ENCODE measurements at places on chromosomes 3 and 15. TPM values are rescaled to one million over a fixed set of nuclear protein-coding genes. Genes with fewer than 3 reads are reported as not detected.

DNA sequence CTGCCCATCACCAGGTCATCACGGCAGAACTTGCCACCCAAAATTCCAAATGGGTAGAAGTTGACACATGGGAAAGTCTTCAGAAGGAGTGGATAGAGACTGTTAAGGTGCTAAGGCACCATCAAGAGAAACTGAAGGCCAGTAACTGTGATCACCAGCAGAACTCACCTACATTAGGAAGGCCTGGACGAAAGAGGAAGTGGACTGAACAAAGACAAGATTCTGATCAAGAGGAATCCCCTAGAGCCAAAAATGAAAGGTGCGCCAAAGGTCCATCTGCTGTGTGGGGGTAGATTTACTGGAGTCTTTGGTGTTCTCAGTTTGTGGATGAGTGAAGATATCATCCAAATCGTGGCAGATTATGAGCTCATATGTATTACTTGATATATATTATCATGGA is 46.3 kb upstream of the P3H2 start:
- H3K27ac ChIP-seq: no peak overlapping the region
- H3K4me1 ChIP-seq: peaks cover 3% of the 10 kb centered on the region
- no peak for DNase-seq
- H3K4me3 ChIP-seq: no peak overlapping the region

The DUOX1 gene
- total RNA-seq: 1.6 TPM

The IL5RA gene
- 1.1 TPM for total RNA-seq

DNA sequence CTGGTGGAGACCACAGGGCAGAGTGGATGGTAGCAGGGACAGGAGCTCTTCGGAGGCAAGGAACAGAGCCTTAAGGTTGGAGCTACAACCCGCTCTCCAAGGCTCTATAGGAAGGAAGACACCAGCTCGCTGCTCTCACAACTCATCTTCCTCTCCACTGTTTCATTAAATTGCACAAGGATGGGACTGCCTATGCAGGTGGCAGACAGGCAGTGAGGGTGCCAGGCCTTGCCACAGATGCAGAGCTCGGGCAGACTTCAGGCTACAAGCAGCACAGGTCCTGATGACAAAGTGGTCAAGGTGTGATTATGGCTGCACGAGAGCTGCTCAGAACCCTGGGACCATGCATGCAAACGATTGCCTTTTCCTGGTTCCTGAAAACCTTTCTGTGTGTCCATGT is 144.6 kb downstream of the FOXP1 start:
- H3K27ac ChIP-seq: no peak overlapping the region
- no peak overlapping the region for H3K4me3 ChIP-seq
- peaks cover 4% of the 10 kb centered on the region for H3K4me1 ChIP-seq
- no peaks in the 10 kb centered on the region for H3K27me3 ChIP-seq
- H3K36me3 ChIP-seq: no peaks in the 10 kb centered on the region

DNA sequence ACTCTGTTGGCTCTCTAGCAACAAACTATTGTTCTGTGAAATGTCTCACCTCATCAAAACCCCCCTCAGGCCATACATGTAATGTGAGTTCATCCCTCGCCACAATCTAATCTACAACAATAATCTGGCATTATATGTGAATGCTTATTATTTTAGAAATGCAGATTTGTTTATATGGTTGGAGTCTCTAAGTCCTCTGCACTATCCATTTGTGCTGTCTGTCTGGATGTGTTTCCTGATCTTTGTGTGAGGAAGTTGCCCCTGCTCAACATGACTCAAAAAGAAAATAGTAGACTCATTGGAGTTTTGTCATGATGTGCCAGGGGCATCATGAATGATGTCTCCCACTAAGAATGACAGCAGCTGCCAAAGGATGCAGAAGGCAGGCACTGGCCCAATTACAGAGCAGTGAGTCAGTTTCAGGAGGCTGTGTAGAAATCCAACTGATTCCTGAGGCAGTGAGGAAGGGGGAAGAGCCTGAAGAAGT is 161.6 kb upstream of the PDZRN3 start:
- no peak for DNase-seq
- H3K4me3 ChIP-seq: no peak overlapping the region
- H3K27ac ChIP-seq: no peak overlapping the region
- H3K27me3 ChIP-seq: no peaks in the 10 kb centered on the region
- H3K36me3 ChIP-seq: no peaks in the 10 kb centered on the region

The DAZL gene
- not detected for total RNA-seq

DNA sequence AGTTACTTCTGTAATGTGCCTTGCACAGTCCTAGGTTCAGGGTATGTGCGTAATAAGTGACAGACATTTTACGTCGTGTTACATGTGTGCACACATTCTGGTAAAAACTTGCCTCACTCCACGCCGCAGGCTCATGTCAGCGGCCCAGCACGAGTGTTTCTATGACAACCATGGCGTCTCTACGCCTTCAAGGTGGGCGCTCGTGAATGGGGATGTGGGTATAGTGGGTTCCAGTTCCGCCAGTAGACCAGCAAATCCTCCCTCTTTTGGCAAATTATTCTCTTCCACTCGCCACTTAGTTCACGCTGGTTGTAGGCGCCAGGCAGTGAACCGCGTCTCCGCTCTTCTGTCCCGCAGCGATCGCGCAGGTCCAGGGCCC is 40.3 kb downstream of the CHST14 start:
- H3K27me3 ChIP-seq: no peaks in the 10 kb centered on the region
- no peaks in the 10 kb centered on the region for H3K36me3 ChIP-seq
- H3K4me3 ChIP-seq: peak overlapping the region; percentile 12
- H3K4me1 ChIP-seq: no peaks in the 10 kb centered on the region

Data from kidney (tissue), 22 donors.